Stimulated activated CD4-positive, alpha-beta T cell treated with anti-CD3 and anti-CD28 coated beads, Interleukin-1b, Interleukin-23, amount 100 ng/mL, for 48 hours (primary cell): ENCODE measurements at places on chromosomes 16 and 17.

DNA sequence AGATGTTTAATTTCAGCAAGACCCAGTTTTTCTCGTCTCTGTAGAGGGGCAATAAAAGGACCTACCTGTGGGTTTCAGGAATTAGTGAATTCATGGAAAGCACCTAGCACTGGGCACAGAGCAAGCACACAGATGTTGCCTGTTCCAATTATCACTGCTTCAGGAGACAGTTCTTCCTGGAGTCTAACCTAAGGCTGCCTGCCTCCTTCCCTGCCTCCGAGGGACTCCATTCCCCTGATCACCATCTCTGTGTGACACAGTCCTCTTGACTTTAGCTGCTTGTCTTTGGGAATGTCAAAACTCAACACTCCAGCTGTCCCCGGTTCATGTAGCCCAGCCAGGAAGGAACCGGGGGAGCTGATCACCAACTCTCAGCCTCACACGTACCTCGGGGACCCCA is 474.9 kb downstream of the SLC39A11 start:
- no peak for DNase-seq

DNA sequence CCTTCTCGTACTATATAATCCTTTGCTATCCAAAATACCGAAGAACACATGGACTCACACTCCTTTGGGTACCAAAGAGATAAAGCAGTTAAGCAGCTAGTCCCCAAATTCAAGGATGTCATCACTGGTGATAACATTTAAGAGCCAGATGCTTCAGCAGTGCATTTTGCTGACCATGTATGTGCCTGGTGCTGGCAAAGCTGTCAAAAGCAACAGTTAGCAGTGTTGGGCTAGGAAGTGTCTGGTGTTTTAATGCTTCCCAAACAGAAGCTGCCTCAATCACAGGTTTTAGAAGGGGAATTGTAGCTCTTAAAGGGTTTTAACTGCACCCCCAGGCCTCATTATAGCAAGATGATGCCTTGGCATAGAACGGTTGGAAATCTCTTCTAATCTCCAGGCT is 4.7 kb downstream of the FAM117A start:
- DNase-seq, result no peak

GRCh38 chr17:15663691-15664090 is 20.4 kb downstream of the TRIM16 start:
- no peak for DNase-seq

DNA sequence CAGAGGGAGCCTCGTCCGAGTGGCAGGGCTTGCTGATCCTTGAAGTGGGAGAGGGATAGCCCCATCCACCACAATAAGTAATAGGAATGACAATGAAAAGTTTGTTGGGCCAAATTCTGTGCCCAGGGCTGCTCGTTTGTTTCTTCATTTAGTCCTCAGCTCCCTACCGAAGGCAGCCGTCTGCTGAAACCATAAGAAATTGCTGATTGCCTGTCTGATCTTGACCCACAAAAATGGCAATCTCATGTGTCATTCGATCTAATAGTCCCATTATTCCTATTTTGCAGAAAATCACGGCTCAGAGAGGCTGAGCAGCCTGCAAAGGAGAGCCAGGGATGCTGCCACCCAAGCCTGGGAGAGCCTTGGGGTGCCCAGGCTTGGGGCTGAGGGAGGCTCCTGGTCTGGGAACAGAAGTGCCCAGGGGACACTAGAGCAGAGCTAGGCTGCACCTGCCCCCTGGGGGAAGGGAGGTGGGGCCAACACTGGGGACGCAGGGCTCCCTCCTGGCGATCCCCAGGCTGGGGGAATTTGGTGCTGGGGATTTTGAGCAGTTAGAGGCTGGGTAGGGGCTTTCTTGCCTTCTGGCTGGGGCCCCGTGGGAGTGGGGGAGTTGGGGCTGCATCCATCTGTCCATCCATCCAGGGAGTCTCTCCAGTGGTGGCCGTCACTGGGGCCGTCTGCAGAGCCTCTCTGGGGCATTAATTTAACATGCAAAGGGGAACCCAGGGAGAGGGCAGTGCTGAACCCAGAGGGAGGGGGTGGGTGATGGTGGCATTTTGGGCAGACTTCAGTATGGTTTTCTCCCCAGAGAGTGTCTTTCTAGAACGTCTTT is 53.5 kb downstream of the SOCS1 start:
- DNase-seq, result no peak

- DNase-seq, result no peak
These were observed 42.7 kb upstream of the SMPD3 start for GRCh38 chr16:68490829-68491575.

DNA sequence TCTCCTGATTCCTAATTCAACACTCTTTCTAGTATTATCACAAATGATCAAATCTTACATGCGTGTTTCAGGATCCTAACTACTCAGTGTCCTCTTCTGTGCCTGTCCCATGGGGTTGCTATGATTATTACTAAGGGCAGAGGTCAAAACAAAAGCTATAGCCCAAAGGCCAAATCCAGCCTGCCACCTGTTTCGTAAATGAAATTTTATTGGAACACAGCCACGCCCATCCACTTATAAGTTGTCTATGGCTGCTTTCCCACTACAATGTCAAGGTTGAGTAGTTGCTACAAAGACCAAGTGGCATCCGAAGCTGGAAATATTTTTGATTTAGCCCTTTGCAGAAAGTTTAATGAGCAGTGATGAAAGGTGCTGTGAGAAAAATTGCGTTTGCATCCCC is 336.6 kb downstream of the TMEM114 start:
- no peak for DNase-seq

DNA sequence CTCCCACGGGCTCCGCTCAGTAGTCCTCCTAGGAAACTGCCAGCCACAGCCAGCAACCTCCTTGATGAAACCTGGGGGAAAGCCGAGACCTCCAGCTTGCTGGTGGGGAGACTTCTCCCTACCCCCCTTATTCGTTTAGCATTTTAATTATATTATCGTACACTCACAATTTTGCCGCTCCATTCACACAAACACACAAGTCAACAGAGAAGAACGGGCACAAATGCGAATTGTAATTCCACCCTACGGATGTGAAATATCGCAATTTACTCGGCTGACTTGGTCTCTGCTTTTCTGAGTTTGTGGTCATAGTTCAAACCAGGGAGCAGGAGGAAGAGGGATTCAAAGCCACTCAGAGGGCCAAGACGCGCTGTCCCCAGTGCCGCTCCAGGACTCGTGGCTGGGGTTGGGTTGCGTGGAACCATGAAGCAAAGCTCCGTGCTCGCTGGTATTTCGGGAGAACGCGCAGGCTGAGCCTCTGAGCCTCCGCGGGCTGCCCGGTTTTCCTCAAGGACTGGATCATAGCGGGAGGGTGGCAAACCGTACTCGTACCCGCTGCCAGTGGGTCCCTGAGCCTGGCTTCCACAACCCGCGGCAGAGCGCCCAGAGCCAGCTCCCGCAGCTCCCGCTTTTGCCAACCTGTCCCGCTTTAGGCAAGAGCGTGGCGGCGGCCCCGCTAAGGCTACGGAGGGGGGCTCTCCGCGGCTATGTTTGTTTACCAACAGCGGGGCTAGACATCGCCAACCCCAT is 2.0 kb downstream of the LHX1 start:
- DNase-seq, result no peak

- no peak for DNase-seq
These were observed 10.5 kb downstream of the EMC8 start for GRCh38 chr16:85788819-85789218.

DNA sequence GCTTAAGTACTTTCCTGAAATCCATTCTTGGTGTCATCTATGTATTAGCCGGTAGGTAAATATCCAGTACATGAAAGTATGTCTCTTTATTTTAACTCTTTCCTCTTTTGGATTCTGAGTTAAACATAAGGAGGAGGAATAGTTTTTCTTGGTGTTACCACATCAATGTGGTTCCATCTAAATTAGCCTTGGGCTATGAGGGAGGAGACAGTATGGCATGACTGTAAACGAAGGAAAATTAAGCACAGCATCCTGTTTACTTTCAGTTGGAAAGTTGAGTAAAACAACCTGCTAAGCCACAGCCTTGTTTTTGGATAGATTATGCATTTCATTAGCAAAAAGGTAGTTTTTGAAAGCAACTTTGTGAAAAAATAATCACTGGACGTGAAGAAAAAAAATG is 693.0 kb upstream of the SOX9 start:
- no peak for DNase-seq

GRCh38 chr16:70520612-70521297 is 2.6 kb downstream of the COG4 start:
- DNase-seq, result no peak
